Fibroblast of skin of back (primary cell): ENCODE measurements at places on chromosomes 5 and 9.

DNA sequence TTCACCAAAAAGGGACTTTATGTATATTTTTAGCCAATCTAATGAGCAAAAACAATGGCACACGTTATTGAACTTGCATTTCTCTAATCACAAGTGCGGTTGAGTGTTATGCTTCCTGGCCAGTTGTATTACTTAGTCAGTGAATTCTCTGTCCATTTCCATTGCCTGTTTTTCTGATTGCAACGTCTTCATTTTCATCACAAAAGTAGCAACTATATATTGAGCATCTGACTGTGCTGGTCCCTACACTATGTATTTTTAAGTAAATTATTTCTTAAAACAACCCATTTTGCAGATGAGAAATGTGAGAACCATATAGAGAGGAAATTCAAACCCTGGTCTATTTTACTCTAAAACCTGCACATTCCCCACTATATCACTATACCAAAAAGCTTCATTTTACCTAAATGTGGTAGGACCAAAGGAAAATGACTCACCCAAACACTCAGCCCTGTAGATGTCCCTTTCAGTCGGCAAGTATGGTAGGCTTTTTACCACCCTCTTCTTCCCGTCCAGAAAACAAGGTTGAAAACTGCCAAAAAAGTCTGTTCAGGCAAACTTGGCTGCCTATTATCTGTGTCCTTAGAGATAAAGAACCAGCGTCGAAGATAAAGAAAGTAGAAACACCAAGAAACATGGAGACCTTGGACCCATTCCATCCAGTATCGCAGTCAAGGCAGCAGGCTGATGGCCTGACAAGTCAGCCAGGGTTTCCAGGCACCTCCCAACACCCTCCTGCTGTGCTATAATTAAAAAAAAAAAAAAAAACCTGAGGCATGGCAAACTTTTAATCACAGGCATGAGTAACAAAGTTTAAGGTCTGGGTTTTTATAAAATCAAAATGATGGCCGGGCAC is 18.8 kb upstream of the FAM13B start:
- DNase-seq = no peak

DNA sequence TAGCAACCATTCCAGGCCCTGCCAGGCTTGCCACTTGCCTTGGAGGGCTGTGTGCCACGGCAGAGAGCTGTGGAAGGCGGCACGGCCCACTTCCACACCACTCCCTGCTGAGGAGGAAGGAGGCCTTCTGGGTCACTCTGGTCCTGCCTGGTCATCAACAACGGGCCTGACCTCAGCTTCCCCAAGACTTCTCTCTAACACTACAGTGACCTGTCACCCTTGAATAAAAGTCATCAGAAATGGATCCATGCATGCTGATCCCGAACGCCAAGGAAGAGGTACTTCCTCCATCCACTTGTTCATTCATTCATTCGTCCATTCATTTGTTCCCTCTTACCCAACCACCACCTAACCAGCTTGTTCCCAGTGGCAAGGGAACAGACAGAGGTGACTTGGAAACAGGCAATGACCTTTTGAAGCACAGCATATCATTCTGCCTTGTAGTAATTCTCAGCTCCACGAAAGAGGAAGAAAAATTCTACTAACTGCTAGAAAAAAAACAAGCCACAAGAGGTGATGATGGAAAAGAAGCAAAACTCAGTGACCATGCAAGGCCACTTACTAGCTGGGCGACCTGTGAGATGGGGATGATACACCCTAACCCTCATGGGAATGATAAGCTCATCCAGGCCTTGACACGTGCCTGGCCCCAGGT is 58.6 kb downstream of the STK10 start:
- no peak for DNase-seq

- DNase-seq = no peak
Measured at GRCh38 chr5:2732850-2733249, 18.6 kb downstream of the IRX2 start.

DNA sequence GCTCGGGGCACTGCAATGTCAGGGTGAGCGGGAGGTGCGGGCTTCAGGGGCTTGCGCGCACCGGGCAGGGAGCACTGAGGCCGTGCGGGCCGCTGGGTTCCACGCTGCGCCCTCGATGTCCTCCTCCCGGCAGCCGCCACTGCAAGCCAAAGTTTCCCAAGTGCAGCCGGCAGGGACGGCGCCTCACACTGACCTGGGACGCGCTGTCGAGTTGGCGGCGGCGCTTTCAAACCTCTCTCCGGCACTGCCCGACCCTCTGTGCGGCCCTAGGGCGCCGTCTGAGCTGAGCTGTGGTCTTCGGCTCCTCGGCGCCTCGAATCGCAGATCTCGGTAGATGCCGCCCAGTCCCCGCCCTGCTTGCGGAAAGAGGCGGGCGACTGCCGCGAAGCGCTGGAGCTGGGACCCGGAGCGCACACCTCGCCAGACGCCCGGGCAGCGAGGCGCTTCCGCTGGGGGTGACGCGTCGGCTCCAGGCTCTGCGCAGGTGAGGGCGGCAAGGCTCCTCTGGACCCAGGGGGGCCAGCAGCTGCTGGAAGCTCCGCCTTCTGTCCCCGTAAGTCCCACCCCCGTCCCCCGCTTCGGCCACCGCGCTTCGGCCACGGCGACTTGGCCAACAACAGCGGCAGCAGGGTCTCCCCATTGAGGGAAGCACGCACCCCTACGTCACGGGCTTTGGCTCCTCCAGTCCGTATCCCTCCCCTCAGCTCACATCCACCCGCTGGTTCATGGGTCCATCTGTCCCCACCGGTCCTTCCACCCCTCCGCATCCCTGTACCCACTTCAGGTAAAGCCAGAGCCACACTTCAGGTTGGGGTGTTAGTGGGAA is at the start of gene ANKRD34B:
Gene ANKRD34B, minus strand, starts transcription at position 320 of the 826 bp plus-strand sequence. CDS start 10,261 bp downstream, outside the sequence.
- peak; percentile 7 for DNase-seq
